ENCODE measurements at places on chromosomes 12 and 14.
A peak's percentile ranks its signal among the peaks of the same experiment; 100 is the strongest.

DNA sequence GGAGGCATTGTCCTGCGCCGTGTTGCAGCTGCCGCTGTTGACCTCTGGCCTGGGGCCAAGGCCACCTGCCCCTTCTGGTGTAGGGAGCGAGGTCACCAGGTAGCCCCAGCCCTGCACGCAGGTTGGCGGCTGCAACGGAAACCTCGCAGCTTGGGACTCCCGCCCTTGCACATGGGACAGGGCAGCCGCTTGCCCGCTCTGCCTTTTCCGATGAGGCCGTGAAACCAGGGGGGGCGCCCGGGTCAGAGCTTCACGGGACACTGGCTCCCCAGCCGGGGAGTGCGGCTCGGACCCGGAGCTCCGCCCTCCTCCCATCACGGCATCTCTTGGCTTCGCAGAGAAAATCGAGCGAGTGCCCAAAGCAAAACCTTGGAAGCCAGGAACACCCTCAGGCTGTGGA lies 25.4 kb downstream of the DNAH10 start:
- no peak for DNase-seq

- no peak for DNase-seq
Observed at GRCh38 chr12:20489645-20490044, 121.3 kb downstream of the PDE3A start.

- no peak for DNase-seq
Observed at GRCh38 chr12:56299308-56299852, 750 bp downstream of the CS start.

GRCh38 chr14:75972801-75973421 lies 8.9 kb downstream of the TGFB3 start:
- DNase-seq = peak; percentile 38

DNA sequence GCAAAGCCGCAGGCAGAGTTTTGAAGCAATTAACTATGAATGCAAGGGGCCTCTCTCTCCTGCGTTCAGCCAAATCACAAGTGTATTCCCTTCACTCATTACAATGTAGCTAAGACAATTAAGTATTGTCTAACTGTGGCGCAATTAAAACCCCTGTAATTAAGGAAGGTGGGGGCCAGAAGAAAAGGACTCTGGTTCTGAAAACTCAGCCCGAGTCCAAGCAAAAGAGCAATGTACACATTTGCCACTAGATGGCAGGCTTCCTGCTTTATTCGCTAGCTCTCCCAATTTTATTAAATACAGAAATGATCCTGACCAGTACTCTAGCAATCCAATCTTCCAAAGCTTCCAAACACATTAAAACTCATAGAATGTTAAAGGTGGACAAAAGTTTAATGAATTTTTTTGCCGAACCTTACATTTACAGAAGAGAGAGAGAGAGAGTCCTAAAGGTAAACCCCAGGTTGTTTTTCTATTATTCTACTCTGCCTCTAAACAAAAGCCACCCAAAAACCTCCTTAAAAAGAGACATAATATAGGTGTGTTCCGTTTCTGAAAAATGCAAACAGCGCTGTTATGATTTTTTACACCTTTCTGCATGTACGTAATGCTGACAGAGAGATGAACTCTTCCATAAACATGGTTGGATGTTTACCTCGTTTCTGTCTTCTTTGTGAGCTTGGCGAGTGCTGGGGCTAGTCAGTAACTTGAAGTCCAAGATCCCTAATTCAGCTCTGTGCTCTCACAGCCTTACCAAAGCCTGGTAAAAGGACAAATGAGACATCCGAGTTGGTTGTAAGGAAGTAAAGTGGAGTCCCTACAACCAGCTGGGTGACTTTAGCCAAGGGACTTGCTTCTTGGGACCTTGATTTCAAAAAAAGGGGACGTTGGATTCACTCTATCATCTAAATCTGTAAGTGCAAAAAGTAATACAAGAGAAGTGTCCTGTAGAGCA lies 50.9 kb upstream of the VASH1 start:
- DNase-seq = no peak

- no peak for DNase-seq
Observed at GRCh38 chr12:43807386-43807785, 1.3 kb upstream of the TWF1 start.

GRCh38 chr14:54329082-54329695 lies 67.6 kb upstream of the CDKN3 start:
- DNase-seq = no peak

DNA sequence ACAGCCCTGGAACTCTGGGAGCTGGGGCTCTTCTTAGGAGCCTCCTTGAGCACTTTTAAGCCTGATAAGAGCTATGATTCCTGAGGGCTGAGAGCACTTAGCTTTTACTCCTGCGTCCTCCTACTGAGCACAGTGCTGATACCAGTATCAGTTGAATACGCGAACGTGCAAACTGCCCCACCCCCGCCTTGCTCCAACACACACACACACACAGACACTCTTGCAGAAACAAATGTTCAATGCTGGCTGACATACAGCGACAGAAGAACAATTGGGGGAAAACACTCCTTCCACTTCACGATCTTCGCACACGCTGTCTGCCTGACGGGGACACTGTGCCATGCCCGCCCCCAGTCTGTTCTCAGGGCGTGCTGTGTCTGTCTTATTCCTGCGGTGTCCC lies 57.2 kb upstream of the DLK1 start:
- DNase-seq = no peak

- DNase-seq = no peak
Observed at GRCh38 chr12:45502481-45503128, 226.9 kb upstream of the ARID2 start.

DNA sequence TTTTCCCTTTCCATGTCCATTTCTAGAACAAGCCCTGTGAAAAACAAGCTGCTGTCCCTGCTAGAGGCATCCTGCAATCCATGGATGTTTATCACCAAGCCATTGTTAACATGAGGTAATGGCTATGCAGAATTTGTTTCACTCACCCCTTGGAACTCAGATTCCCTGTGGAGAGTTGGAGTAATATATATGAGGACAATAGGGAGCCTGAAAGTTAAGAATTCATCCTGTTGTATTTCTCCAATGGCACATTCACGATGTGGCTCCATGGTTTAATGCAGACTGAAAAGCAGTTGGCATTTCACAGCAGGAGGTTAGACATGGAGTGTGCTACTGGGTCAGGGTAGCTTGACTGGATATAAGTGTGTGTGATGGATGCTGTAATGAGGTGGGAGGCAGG lies 32.4 kb downstream of the GPR65 start:
- no peak for DNase-seq

GRCh38 chr14:46306267-46306666 lies 345.3 kb downstream of the RPL10L start:
- DNase-seq = no peak

- no peak for DNase-seq
Observed at GRCh38 chr12:9731797-9732196, 1.1 kb downstream of the CLECL1 start.

- DNase-seq = no peak
Observed at GRCh38 chr12:104133866-104134265, 4.1 kb downstream of the NFYB start.

- no peak for DNase-seq
Observed at GRCh38 chr14:85483037-85483436, 46.9 kb upstream of the FLRT2 start.

- no peak for DNase-seq
Observed at GRCh38 chr14:102373110-102373509, 10.4 kb downstream of the TECPR2 start.

DNA sequence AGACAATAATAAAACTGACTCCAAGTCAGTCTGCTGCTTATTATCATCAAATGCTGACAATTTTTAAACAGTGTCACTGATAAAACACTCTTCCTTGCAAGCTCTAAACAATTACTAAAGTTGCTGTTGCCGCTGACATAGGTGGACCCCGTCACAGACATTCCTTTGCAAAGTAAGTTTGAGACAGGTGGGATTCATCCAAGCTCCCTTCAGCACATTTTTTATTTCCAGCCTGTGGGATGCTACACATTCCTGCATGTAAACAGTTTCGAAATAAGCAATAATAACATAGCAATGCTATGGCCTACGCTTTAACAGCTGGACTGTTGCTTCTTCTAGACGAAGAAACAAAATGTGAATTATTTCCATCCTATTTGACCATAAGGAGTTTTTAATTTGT lies 85.4 kb upstream of the HIF1A start:
- no peak for DNase-seq

DNA sequence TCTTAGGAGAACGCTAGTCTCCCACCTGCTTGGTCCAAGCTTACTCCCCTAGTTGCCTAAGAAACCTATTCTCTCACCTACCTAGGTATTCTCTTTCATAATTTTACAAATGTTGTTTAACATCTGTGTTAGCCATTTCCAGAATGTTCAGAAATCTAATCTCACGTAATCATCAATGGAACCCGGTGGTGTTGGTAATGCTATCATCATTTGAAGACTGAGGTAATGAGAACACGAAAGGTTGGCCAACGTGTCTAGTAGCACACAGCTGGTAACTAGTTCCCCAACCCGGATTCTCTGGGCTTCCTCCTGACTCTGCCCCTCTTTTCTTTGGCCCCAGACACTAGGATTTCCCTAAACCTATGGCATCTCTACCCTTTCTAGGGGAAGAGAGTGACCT lies 43.8 kb upstream of the EMP1 start:
- no peak for DNase-seq

DNA sequence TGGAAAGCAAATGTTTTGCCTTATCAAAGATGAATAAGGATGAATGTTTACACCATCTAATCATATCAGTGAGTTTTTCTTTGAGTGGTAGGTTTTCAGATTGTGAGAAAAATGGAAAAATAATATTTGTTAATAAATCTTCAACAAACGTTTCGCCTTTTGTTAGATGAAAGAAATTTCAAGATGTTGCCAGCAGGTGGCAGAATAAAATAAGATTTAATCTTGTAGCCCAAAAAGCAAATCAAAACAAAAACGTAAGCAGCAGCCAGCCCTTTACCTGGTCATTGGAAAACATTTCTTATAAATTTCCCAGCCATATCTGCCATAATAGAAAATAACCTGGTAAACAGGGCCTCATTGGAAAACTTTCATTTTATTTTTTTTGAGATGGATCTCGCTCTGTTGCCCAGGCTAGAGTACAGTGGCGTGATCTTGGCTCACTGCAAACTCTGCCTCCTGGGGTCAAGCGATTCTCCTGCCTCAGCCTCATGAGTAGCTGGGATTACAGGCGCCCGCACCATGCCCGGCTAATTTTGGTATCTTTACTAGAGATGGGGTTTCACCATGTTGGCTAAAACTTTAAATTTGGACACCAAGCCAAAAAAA lies 15.4 kb upstream of the TMEM120B start:
- no peak for DNase-seq

DNA sequence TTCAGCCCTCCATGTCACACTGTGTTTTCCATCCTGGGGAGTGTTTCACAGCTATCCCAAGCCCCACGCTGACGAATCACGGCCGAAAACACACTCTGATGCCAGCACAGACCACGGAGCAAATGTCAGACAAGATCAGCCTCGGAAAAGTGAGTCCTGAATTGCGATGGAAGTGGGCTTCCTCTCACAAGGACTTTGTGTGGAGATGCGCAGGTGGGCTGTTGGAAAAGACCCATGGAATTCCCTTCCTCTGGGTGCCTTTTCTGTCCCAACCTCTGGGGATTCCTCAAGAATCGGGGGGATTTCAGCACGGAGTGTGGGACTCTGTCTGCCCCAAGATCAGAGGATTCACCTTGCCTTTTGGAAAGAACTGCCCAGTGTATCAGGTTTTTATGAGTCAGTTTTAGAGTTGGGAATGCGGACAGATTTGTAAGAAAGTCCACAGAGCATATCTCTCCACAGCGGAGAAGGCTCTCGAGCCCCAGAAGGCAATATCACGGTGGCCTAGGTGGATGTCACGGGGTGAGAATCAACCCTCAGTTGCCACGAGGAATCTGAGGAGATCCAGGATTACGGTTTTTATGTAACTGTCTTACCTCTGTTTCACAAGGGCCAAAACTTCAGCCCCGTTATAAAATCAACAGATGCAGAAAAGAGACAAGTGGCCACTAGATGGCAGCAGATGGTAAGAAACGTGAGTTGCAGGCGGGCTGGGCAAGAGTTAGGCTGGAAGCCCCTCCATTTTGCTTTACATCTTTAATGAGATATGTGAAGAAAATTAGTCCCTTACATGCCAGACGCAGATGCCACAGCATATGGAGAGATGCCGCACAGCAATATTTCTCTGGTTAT lies 201.9 kb downstream of the DAD1 start:
- DNase-seq = no peak

DNA sequence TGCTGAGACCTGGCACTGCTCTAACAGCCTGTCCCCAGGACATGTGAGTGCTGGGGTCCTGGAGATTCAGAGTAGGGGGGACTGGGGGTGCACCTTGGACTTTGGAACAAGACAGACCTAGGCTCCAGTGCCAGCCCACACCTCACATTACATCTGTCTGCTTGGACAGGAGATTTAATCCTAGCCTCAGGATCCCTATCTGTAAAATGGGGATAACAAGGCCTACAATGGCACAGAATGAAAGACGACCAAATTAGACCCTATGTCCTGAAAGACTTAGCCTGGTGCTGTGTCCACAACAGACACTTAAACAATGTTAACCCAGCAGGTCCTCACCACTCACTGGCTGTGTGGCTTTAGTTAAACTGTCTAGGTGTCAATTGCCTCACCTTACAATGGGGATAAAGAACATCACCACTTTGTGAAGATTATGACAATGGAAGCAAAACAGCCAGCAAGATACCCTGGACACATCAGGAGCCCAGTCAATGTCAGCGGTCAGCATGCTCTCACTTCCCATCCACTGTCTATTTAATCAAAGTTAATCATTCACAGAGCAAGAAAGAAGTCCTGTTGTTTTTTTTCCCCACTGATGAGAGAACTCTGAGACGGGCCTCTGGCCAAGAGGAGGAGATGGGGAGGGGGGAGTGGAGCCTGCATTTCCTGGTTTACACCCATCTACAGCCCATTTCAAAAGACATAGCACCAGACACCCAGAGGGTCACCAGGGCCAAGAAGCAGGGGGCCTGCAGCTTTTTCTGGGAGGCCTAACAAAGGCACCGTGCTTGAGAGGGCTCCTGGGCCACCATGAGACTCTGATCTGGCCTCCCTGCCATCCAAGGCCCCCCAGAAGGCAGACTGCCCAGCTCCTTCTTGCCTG lies 40.6 kb downstream of the ACTN1 start:
- no peak for DNase-seq

- DNase-seq = no peak
Observed at GRCh38 chr14:80955416-80955941, at the start of gene TSHR. Gene TSHR (plus strand): TSS chr14:80955621. CDS start chr14:80955681, 60 bp downstream.

DNA sequence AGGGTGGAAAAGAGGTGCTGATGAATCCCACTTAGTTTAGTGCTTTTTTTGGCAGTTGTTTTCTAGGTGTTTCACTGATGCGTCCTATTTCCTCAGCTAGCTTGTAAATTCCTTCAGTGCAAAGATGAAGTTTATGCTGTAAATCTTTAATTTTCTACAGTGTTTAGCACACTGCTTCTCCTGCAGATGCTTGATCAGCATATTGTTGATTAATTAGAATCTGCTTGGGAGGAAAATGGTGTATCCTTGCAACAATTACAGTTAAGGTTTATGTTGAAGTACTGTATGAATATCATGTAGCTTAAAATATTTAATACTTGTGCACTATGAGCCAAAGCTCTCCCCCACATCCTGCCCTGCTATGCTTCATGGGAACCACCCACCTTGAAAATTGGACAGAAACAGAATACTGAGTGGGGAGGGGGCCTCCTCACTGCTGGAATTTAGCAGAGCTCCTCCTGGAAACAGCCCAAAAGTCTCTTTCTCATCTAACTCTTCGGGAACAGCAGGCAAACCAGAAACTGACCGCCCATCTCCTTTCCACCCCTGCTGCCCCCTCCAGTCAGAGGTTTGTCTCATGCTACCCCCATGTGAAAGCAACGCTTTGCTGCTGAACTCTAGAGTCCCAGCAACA lies 20.3 kb upstream of the DHRS4 start:
- no peak for DNase-seq

- DNase-seq = no peak
Observed at GRCh38 chr14:59359431-59360124, 105.6 kb downstream of the GPR135 start.

GRCh38 chr14:22886500-22887259 lies 3.7 kb downstream of the REM2 start:
- DNase-seq = no peak
